ENCODE measurements at places on chromosomes 6 and 20. TPM values are rescaled to one million over a fixed set of nuclear protein-coding genes. Genes with fewer than 3 reads are reported as not detected.

VSX1 gene
- total RNA-seq: not detected

UNC5CL gene
- total RNA-seq: under 0.01 TPM

F13A1 gene
- total RNA-seq: not detected

ZBTB46 gene
- 9.9 TPM for total RNA-seq

HLA-F gene
- total RNA-seq: 1.3 TPM

TREM1 gene
- total RNA-seq: 0.50 TPM

COL9A1 gene
- total RNA-seq: not detected

PET117 gene
- total RNA-seq: 12.9 TPM

CFB gene
- total RNA-seq: 24.1 TPM

HLA-DOB gene
- total RNA-seq: 0.29 TPM

TINAG gene
- not detected for total RNA-seq

CRISP3 gene
- not detected for total RNA-seq

ZBTB24 gene
- 7.0 TPM for total RNA-seq

CAP2 gene
- 3.6 TPM for total RNA-seq

STMND1 gene
- total RNA-seq: not detected

SYCP2 gene
- 0.50 TPM for total RNA-seq

PROCR gene
- 49.1 TPM for total RNA-seq

SPEF1 gene
- 0.15 TPM for total RNA-seq
